ENCODE measurements at places on chromosomes 16 and 17.

DNA sequence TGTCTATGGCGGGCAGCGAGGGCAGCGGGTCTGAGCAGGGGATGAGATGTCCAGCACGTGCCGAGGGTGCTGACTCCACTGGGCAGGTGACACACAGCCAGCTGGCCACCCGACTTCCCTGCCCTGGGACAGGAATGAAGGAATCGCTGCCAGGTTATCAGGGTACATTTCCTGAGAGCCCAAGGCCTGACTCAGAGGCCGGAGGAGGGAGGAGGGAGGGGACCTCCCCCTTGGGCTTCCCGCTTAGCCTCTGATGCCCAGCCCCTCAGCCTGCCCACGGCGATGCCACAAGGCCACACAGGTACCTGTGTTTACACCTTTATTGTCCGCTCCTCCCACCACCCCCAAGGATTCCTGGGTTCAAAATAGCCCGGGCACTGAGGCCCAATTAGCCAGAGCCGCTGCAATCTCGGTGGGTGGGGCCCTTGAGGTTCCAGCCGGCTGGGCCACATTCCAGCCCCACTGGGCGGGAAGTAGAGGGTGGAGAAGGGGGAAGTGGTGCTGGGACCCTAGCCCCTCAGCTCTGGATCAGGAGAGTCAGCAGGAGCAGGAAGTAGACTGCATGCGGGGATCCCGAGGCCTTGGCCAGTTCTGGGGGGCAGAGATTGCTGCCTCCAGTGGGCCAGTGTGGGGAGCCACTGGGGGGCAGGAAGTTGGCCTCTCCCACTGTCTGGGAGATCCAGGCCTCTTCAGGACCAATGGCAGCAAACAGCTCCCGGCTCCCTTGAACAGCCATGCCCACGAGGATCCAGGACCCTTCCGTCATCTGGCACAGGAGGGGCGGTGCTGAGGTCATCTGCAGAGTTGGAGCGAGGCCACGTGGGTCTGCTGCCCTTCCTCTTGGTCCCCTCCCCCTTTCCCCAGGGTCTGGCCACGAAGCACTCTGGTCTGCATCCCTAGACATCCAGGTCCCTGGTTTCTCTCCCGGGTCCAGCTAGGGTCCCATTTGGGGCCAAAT, 3.4 kb upstream of the PRSS8 start:
- DNase-seq = no peak

DNA sequence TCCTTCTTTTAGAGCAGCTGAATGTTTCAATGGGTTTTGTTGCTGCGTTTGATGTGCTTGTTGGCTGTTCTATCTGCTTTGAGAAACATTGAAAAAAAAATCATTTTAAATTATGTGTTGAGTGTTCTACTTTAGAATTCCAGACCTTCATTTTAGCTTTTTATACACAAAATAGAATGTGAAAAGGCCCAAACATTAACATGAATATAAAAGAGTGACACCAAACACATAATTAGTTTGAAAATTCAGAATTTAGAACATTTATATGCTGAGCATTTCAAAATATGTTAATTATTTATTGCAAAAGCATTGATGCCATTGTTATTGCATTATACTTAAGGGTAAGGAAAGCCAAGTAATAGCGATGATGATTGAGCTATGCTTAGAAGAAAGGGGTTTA, 2.9 kb downstream of the NFAT5 start:
- DNase-seq = no peak

DNA sequence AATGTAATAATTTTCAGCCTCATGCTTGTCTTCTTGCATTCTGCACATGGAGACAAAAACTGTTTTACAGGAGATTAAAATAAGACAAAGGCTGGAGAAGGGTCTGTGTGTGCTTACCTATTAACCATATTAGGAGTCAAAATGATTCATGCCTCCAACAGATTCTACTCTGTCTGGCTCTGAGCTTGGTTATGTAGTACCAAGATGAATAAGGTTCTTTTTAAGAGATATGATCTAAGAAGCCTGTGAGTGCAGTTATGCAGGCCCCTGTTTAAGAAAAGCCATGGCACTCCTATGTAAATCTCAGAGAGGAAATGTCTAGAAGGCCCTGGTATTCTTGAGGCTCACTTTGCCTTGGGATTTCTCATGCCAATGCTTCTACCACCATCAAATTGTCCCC, 486.6 kb upstream of the CDH11 start:
- no peak for DNase-seq

GRCh38 chr17:38536661-38537060, 69.1 kb downstream of the SRCIN1 start:
- DNase-seq = no peak

DNA sequence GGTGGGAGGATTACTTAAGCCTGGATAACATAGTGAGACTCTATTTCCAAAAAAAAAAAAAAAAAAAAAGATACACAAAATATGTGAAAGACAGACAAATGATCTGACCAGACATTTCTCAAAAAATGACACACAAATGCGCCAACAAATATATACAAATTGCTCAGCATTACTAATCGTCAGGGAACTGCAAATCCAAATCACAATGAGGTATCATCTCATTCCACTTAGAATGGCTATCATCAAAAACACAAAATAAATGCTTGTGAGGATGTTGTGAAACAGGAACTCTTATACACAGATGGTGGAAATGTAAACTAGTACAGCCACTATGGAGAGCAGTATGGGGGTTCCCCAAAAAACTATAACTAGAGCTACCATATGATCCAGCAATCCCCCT, 62.4 kb downstream of the STX8 start:
- no peak for DNase-seq
